ENCODE measurements at places on chromosomes 2 and 18.

DNA sequence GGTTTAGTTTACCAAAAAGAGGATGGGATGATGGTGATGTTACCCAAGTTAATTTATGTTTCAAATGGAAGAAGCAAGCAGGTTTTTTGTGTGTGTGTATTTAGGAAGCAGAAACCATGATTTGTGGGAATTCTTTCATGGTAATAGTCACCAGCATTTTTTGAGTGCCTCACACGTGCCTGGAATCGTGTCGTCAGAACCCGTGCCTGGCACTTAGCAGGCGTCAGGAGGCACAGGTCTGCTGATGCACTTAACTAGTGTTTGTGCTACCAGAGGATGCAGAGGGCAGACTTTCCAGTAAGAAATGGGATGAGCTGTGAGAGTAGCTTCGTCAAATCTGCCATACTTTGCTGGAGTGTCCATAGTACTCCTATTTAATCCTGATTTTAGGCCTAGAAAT, 41.1 kb downstream of the LYPD6 start:
- no peak for DNase-seq

- no peak for DNase-seq
These were observed 494.7 kb upstream of the FAM98A start for GRCh38 chr2:34093790-34094189.

DNA sequence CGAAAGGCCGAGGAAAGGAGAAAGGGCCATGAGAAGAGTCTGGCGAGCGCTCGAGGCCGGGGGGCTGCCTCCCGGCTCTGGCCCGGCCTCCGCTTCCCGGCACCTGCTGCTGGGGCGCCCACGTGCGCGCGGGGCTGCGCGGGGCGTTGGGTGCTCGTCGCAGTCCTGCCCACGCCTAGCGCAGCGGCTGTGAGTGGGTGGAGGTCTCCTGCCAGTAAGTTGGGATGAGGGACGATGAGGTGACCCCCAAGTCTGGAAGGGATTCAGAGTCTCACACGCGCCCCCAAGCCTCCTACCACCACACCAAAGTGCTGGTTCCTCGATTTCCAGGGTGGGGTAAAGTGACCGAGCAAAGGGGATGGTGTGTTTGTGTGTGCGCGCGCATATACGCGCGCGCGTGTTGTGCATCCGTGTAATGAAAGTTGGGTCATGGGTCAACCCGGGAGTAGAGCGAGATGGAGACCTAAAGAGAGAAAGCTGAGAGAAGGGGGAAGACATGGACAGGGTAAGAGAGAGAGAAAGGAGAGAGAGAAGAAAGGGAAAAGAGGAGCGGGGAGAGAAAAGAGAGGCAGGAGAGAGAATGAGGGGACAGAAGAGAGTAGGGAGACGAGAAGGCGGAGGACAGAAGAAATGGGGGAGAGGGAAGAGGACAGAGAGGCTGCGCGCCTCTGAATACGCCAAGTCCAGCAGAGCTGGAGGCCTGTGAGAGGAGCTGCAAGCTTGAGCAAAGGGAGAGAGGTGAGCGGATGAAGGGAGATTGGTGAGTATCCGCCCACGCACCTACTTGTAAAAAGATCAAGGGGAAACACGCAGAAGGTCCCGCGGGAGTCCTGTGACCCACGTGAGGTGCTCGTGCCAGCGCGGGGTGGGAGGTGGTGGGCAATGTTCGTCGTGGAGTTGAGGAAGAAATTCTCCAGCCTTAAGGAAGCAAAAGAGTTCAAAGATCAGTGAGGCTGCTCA, 1.7 kb upstream of the NETO1 start:
- no peak for DNase-seq

- DNase-seq, result no peak
These were observed 7.1 kb upstream of the STAMBP start for GRCh38 chr2:73821669-73822068.

- DNase-seq, result peak; percentile 12
These were observed 53.3 kb downstream of the FECH start for GRCh38 chr18:57533006-57533867.

- no peak for DNase-seq
These were observed 1310.9 kb upstream of the TMEFF2 start for GRCh38 chr2:193505620-193506019.

DNA sequence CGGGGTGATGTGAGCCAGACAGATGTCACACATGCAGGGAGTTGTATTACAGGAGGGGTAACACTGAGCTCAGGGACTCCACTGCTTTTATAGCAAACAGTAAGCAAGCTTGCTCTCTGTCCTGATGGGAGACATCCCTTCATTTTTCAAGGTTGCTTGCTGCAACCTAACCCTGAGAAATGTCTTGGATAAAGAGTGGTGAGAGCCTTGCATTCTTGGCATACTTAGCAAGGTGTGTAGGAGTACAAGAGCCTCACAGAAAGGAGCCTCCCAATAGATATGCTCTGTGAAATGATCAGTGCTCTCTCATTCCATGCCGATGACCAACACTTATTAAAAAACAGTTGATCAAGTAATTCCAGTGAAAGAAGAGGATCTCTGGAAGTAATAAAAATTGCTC, 8.1 kb downstream of the PFN4 start:
- no peak for DNase-seq

DNA sequence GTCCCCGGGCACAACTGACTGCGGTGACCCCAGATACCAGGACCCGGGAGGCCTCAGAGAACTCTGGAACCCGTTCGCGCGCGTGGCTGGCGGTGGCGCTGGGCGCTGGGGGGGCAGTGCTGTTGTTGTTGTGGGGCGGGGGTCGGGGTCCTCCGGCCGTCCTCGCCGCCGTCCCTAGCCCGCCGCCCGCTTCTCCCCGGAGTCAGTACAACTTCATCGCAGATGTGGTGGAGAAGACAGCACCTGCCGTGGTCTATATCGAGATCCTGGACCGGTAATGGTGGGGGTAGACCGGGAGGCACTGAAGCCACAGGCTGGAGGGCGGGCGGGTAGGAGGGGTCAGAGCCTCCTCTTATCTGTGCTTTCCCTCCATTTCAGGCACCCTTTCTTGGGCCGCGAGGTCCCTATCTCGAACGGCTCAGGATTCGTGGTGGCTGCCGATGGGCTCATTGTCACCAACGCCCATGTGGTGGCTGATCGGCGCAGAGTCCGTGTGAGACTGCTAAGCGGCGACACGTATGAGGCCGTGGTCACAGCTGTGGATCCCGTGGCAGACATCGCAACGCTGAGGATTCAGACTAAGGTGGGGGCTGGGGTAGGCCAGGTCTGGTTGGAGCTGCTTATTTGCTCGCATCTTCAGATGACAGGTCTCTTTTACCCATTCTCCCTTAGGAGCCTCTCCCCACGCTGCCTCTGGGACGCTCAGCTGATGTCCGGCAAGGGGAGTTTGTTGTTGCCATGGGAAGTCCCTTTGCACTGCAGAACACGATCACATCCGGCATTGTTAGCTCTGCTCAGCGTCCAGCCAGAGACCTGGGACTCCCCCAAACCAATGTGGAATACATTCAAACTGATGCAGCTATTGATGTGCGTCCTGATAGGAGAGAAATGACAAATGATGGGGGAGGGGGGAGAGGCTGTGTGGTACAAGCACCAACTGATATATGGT, 780 bp downstream of the HTRA2 start:
- no peak for DNase-seq

All from brain microvascular endothelial cell (primary cell).